ENCODE measurements at places on chromosomes 12 and 14.

DNA sequence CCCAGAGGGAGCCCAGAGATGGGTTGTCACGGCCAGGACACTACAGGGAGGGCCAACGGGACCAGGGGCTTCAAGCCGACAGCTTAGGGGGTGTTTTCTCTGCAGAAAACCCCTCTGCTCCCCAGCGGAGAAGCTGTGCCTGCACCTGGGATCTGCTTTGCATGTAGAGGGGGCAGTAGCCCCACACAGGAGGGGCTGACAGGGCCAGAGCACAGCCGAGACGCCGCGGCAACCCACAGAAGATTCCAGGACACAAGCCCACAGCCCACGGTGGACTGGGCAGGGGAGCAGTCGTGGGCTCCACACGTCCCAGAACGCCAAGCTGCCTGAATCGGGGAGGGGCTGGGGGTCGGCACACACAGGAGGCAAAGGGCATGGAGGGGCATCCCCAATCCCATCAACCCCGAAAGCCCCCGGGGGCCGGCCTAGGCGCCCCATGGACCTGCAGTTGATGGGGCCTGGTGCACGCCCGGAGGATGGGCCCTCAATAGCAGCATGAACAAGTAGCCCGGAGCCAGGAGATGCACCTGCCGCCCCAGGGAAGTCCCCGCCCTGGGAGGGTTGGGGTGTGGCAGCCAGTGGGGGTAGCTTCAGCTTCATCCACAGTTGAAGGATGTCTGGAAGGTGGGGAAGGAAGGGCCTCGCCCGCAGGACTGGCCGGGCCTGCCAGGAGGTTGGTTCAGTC, 30.5 kb upstream of the TMEM179 start:
- no peak for DNase-seq

- no peak for DNase-seq
Measured at GRCh38 chr14:73168691-73169090, 32.4 kb downstream of the PSEN1 start.

- no peak for DNase-seq
Measured at GRCh38 chr14:35438910-35439713, 34.6 kb upstream of the NFKBIA start.

GRCh38 chr14:53265025-53265424, 111.9 kb upstream of the DDHD1 start:
- DNase-seq: no peak

- no peak for DNase-seq
Measured at GRCh38 chr14:100104006-100104352, 38.8 kb downstream of the EVL start.

GRCh38 chr12:101375573-101375972, 32.0 kb downstream of the ARL1 start:
- DNase-seq: no peak

DNA sequence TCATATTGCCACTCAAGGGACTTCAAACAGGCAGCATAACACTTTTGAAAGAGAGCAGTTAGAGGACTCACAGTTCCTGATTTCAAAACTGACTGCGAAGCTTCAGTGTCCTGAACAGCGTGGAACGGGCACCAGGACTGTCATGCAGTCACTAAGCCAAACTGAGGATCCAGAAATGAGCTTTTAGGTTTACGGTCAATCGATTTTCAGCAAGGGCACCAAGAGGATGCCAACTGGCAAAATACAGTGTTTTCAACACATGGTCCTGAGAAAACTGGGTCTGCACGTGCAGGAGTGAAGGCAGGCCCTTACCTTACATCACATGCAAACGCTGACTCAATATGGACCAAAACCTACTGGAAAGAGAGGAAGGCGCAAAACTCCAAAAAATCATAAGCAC, 15.6 kb downstream of the BRF1 start:
- no peak for DNase-seq

DNA sequence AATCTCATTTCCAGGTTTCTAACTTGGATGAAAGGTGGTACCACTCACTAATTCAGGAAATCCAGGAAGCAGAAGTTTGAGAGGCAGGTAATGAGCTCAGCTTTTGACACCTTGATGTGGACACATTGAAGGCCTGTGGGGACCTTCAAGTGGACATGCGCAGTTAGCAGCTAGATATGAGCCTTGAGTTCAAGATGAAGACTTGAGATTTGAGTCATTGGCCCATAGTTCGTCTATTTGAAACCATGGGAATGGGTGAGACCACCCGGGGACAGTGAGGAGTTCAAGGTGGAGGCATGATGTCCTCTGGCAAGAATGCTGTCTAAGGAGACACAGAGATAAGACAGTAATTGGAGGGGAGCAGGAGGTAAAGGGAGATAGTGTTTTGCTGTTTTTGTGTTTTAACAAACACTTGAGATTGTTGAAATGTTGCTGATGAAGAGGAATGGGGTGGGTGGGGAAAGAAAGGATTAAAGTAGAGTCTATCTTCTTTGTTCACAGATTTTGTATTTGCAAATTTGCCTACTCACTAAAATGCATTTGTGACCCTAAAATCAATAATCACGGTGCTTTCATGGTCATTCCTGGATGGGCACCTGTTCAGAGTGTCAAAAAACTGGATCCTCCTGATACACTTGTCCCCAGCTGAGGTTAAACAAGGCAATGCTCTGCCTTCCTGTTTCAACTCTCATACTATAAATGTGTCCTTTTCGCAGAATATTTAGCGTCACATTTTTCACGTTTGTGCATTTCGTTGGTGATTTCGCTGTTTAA, 69.5 kb upstream of the PLXNC1 start:
- no peak for DNase-seq

- DNase-seq: peak; percentile 63
Measured at GRCh38 chr12:99281277-99281676, 366.3 kb upstream of the GARIN6 start.

DNA sequence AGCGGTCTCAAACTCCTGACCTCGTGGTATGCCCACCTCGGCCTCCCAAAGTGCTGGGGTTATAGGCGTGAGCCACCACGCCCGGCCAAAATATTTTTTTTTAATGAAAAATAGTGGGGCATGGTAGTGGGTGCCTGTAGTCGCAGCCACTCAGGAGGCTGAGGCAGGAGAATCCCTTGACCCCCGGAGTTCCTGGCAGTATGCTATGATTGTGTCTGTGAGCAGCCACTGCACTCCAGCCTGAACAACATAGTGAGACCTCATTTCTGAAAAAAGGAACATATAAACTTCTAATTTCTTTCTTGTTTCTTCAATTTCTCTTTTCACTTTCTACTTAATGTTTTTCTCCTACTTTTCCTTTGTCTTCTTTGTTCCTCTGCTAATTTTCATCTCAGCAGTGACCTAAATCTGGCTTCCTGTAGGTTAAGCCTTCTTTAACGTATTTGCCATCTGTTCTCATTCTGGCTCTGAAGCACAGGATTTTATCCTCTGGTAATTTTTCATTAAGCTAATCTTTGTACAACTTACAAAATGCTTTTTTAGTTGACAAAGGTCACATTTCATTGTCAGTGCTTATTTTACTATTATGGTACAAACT, 4.5 kb upstream of the RPGRIP1 start:
- DNase-seq: peak; percentile 69

- no peak for DNase-seq
Measured at GRCh38 chr12:77485961-77486854, 344.5 kb upstream of the NAV3 start.

- DNase-seq: no peak
Measured at GRCh38 chr14:76773956-76774820, 12.9 kb downstream of the VASH1 start.

GRCh38 chr14:72812292-72812851, 81.5 kb downstream of the DPF3 start:
- no peak for DNase-seq

GRCh38 chr12:121059031-121059898, 20.2 kb upstream of the OASL start:
- DNase-seq: no peak

DNA sequence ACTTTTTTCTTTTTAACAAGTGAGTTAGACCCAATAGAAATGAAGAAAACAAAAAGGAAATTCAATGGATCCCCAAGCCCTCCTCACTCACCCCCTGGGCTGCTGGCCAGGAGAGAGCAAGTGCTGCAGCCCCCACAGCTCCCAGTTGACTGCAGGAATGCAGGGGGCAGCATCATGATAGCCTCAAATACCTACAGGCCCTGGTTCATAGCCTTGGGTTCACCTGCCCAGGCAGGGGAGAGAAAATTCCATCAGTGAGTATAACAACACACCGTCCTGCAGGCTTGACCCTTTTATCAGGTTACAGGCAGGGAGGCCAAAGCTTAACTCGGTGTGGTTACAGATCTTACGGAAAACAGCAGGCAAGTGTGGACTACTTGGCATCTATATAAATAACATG, 76.3 kb downstream of the PHLDA1 start:
- DNase-seq: no peak

DNA sequence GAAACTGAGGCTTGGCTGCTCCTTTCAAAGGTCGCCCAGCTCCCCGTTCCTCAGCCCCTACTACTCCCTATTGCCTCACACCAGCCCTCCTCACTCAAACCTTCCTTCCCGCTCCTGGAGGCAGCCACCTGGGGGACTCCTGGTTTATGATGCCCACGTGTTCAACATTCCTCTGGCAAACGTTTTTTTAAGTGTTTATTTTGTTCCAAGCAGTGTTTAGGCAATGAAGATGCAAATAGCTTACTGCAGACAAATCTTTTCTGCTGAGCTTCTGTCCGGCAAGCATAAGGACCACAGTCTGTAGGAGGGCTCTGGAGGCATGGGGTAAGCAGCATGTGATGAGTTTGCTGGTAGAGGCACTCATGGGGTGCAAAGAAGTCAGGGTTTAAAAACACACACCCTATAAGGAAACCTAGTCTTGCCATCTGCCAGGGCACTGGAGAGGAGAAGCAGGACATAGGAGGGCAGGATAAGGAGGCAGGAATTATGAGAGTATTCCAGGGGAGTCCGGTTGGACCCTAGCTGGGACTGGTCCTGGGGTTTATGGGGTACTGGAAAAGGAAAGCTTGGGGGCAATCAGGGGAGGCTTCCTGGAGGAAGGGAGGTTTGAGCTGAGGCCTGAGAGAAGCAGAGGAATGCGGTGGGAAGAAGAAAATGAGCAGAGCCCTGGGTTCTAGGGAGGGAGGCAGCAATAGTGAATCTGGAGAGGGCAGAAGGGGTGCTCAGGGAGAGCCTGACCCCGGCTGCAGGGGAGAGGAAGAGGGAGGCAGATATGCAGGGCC, 123.3 kb downstream of the NCOR2 start:
- no peak for DNase-seq

DNA sequence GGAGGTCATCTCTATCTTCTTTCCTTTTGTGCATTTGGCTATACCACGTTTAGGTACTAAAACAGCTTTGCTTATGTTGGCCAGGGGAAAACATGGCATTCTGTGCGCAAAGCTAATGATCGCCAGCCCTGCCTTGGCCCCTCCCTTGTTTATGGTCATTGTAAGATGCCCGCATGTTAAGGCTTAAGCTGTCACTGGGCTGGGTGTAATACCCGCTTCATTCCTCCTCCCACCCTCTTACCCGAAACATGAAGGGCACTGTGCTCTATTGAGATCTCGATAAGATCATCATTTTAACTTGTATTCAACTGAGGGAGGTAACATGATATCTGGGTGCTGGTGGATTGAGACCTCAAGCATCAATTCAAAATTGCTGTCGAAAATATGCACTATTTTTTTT, 34.7 kb downstream of the BRI3BP start:
- no peak for DNase-seq

GRCh38 chr14:101854366-101854765, 92.9 kb downstream of the PPP2R5C start:
- no peak for DNase-seq

GRCh38 chr14:95255487-95255886, 64.2 kb downstream of the CLMN start:
- no peak for DNase-seq

DNA sequence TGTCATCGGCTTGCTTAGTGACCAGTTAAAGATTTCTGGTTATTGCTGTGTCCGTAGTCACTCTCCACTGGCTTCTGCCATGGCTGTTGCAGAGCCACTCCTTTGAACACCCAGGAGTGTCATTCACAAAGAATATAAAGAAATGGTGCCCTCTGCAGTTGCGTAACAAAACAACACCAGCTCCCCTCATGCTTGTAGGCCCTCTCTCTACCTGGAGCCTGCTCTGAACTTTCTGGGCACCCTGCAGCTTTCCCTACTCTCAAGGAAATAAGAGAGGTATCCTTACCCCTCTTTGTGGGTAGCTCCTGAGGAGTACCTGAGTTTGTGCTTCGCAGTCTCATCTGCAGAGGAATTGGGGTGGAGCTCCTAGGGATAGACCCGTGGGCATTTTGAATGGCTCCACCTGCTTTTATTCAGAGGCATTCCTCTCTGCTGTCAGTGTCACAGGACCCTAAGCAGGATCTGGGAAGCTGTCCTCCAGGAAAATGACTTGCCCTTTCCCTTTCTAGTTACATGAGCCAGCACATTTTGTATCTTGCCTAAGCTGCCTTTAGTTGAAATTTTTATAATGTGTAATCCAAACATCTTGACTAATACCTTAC, 97.2 kb upstream of the TMEM260 start:
- DNase-seq: no peak

DNA sequence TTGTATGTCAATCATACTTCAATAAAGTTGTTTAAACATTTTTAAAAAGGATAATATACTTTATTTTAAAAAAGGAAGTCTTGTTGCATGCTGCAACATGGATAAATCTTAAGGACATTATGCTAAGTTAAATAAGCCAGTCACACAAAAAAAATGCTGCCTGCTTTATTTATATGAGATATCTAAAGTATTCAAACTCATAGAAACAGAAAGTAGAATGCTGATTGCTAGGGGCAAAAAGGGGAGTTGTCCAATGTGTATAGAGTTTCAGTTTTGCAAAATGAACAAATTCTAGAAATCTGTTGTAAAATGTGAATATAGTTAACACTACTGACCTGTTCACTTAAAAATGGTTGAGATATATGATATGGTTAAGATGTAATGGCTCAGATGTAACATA, 8.7 kb downstream of the KLRC4 start:
- no peak for DNase-seq

GRCh38 chr14:25259470-25259869, 209.5 kb upstream of the STXBP6 start:
- no peak for DNase-seq

DNA sequence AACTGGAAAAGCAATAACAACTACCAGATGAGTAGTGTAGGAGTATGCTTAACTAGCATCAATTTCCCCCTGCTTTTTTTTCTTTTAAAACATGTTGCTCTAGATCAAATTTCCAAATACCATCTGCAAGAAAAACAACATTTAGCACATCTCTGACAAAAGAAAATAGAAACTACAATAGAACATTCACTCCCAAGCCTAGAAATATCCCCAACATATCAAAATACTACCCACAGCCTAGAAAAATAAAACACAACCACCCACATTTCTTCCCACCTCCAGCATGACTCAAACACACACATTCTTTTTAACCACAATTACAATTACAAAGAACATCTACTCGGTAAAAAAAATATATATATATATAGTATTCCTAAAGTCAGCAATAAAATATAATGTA, 120.0 kb downstream of the PPFIA2 start:
- no peak for DNase-seq

GRCh38 chr12:130920723-130921381, 32.9 kb upstream of the ADGRD1 start:
- DNase-seq: no peak

- no peak for DNase-seq
Measured at GRCh38 chr14:90467501-90467900, 70.7 kb downstream of the CALM1 start.

- no peak for DNase-seq
Measured at GRCh38 chr14:99258341-99258861, 13.6 kb downstream of the BCL11B start.

- DNase-seq: no peak
Measured at GRCh38 chr12:103813949-103814348, 27.1 kb downstream of the NT5DC3 start.

GRCh38 chr12:118357257-118358007, 15.3 kb downstream of the TAOK3 start:
- no peak for DNase-seq
